T-cell (primary cell): ENCODE measurements at places on chromosomes 5 and 9. TPM values are rescaled to one million over a fixed set of nuclear protein-coding genes. Genes with fewer than 3 reads are reported as not detected.

Gene RPS23
- 3,576 TPM for total RNA-seq

Gene PRRX2
- 0.26 TPM for total RNA-seq

DNA sequence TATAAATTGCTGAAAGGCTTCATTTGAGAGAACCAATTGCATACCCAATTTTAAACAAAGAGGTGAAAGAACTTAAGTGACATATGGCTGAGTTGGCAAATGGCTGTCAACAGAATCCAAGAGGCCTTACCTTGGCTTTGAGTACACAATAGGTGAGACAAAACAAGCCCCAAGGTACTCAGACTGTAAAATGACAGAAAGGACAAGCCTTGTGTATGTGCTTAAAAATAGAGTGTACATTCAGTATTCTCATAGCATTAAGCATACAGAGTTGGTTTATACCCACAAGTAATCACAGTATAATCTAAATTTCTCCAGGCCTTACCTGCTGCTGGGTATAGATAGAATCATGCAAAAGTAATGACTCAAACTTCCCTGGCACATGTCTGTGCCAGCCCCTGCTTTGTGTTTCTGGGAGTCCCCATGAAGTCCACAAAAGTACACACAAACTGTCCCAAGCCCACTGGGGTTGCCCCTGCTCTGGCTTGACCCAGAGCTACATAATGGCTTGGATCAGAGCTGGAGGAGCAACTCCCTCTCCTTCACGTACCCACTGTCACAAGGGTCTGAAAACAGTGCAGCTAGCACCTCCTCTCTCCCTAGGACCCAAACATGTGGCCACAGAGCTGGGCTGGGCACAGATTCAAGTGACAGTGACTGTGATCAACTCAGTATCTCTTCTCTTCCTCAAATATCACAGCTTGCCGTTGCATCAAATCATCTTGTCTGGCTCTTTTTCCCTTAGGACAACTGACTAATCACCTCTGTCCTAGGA lies 250.8 kb downstream of the ENC1 start:
- DNase-seq, result no peak

GRCh38 chr9:78940121-78940855 lies 631.5 kb upstream of the TLE4 start:
- DNase-seq, result no peak

Gene GABRP
- not detected for total RNA-seq

DNA sequence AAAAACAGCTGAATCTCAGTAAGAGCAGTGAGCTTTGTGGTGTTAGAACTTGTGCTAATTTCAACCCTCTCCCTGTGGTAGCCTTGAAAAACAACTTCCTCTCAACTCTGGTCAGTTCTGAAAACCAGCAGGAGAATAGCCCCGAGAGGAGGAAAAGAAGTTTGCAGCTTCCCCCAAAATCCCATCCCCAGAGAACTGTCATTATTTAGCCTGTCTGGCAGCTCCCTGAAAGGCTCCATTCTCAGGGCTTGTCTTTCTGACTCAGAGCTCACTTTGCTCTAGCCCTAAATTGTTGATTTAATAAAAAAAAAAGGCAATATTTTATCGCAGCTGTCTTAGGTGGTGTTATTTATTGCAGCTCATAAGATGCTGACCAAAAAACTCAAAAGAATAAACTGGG lies 11.4 kb upstream of the SLC45A2 start:
- DNase-seq, result no peak

Gene GAS1
- 0.32 TPM for total RNA-seq

- no peak for DNase-seq
Observed at GRCh38 chr5:120552638-120553037, 88.5 kb downstream of the PRR16 start.

DNA sequence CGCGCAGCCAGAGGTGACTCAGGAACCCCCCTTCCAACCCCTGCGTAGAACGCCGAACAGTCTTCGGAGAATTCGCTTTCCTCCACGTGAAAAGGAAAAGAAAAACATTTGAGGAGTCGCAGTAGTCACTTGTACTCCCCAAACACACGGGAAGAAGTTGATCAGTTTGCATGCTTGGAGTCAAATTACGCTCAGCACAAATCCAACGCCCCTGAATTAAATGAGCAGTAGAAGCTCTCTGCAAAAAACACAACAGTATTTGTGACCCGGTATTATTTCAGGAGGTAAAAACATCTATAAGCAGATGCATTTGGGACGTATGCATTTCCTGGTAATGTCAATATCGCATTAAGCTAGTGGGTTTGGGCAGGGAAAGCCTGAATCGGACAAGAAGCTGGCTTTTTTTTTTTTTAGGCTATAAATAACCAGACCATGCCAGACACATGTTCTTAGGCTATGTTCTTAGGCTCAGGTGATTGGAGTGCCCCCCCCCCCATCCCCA lies 854 bp upstream of the ARL15 start:
- DNase-seq, result no peak

Gene CATSPER3
- total RNA-seq, result 0.93 TPM

Gene SH3PXD2B
- total RNA-seq, result 0.38 TPM

Gene SLC6A3
- total RNA-seq, result not detected

Gene OR1J2
- not detected for total RNA-seq

Gene PHYHD1
- total RNA-seq, result 0.70 TPM

- no peak for DNase-seq
Observed at GRCh38 chr5:173517648-173518047, 98.8 kb downstream of the BOD1 start.

GRCh38 chr5:171595801-171596231 lies 176.4 kb downstream of the FGF18 start:
- no peak for DNase-seq

Gene PKD2L2
- not detected for total RNA-seq

- no peak for DNase-seq
Observed at GRCh38 chr9:6777213-6777902, 19.6 kb downstream of the KDM4C start.

Gene TMOD1
- total RNA-seq, result 1.3 TPM

DNA sequence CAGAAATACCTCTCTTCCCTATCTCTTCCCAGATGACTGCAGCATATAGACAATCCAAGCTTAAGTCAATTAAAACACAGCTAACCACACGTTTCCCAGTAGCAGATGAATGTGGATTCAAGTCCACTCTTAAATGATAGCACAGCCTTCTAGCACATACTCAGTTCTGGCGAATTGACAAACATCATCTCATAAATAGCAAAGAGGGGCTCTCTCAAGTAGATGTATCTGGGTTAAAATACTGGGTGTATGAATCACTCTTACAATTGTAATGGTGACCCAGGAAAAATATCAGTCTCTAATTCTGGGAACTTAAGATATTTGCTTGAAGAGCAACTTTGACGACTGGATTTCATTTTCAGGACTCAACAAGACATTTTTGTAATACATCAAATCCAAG lies 67.0 kb upstream of the HAPLN1 start:
- DNase-seq, result no peak

DNA sequence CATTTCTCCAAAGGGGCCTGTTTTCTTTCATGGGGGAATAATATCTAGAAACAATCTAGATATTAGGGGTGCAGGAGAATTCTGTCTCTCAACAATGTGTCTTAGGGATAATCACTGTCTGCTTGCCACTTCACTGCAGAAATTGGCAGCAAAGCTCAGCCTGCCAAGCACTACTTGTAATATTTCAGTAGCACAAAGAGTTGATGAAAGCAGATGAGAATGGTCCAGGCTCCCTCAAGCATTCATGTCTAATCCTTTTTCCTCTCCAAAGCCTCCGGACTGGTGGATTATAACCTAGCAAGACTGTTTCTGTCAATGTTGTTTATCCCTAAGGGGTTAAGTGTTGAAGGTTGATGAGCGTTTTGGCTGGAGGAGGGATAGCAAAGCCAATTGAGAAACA lies 13.3 kb upstream of the MPDZ start:
- no peak for DNase-seq

Gene FOXD4L5
- 0.58 TPM for total RNA-seq

DNA sequence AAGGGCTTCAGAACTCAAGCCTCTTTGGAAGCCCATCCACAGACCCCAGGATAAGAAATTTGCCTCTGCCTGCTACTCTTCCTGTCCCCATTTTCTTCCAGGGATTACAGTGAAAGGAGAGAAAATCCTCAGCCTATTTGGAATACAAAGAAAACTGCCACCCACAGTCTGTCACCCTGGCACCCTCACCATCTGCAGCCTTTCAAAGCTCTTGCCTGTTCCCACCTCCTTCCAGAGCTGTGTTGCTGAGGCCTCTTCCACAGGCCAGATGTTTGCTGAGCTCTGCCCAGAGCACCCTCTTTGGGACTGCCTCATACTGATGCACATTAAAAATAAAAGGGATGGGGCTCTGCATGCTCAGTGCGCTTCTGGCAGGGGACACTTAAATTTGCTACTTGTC lies 35.9 kb upstream of the TAF1L start:
- DNase-seq, result no peak

Gene OTP
- total RNA-seq, result not detected

GRCh38 chr5:84383296-84383815 lies 1.3 kb downstream of the EDIL3 start:
- DNase-seq, result no peak

- no peak for DNase-seq
Observed at GRCh38 chr9:76085596-76085995, 195.1 kb downstream of the PCSK5 start.

Gene GRIN1
- total RNA-seq, result not detected

- no peak for DNase-seq
Observed at GRCh38 chr9:36551910-36552309, 20.8 kb upstream of the MELK start.

- DNase-seq, result no peak
Observed at GRCh38 chr5:72067682-72068470, 39.4 kb upstream of the MAP1B start.

DNA sequence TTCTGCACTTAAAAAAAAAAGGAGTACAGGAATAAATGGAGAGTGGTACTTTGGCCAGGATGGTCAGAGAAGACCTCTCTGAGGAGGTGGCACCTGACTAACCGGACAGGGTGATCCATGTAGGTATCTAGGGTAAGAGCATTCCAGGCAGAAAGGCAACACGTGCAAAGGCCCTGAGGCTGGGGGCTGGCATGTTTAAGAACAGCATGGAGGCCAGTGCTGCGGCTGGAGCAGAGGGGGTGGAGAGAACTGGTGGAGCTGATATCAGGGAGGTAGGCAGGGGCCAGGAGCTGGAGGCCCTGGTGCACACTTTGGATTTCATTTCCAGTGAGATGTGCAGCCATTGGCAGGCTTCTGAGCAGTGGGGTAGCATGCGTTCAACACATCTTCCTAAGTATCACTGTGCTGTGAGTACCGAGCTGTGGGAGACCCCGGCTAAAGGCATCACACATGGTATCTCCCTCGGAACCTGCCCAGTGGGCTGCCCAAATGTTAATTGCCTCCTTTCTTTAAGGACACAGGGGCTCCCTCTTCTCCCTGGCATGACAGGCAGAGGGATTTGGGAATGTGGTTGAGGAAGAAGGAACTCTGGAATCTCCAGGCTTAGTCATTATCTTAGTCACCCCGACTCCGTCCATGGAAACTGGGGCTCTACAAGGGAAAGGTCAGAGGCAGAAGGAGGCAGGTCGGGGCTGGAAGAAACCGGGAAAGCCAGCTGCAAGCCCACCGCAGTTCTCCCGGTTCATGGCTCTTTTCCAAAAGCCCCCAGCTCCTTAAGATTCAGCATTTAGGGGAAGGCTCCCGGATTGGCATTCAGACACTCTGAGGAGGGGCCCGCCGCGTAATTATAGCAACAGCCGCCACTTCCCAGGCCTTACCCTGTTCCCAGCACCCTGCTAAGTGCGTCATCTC lies 18.6 kb downstream of the SLC6A7 start:
- no peak for DNase-seq

Gene CEL
- 0.70 TPM for total RNA-seq

Gene HMCN2
- total RNA-seq, result not detected

DNA sequence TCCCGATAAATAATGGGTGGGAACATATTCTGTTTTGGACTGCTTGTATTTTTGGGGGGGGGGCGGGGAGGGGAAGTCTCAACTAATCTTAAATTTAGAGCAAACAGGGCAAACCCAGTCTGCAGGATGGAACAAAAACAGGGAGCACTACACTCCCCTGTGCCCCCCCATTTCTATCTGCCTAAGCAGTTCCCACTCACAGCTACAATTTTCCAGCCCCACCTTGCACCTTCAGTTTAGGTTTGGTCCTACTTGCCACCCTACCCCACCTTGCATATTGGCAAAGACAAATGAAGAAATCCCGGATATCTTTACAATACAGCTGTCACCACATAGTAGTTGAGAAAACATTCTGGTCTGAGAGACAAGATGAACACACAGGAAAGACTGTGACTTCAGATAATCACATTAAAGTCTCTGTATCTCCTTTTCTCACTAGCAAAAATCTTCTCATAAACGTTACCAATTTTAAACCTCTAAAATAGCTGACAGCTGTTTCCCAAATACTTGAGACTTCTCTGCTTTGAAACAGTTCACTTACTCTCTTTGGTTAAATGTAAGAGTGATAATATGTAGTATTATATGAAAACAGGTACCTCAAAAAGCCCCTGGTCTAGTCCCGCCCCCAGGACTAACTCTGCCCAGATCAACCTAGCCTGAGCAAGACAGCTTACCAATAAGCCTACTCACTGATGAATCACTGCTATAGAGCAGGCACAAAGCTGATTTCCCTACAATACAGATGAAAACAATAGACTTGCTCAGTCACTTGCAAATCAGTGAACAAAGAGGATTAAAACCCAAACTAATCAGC lies 5.2 kb upstream of the RAPGEF6 start:
- peak; percentile 49 for DNase-seq

GRCh38 chr9:131554843-131555351 lies 9.6 kb downstream of the PRRT1B start:
- DNase-seq, result no peak

Gene OLFML2A
- total RNA-seq, result 0.13 TPM

- DNase-seq, result no peak
Observed at GRCh38 chr9:37107701-37108100, 12.7 kb upstream of the ZCCHC7 start.

DNA sequence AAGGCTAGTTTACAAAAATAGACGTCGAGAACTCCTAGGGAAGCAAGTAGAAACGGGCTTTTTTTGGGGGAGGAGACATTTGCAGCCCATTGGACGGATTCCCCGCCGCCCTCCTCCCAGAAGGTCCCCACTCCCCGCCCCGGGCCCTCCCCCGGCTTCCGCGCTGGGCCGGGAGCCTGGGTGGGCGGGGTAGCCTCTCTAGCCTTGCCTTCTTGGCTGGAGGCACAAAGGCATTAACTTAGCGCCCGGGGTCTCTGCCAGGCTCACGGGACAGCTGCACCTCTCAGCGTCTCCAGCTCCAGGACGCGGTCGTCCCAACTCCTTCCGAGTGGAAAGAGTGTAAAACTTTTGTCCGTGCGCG lies at the start of gene DMRTA1:
TSS of gene DMRTA1 (plus strand) at position 236 of the 361 bp plus-strand sequence. CDS start 242 bp downstream, outside the sequence.
- DNase-seq, result no peak

DNA sequence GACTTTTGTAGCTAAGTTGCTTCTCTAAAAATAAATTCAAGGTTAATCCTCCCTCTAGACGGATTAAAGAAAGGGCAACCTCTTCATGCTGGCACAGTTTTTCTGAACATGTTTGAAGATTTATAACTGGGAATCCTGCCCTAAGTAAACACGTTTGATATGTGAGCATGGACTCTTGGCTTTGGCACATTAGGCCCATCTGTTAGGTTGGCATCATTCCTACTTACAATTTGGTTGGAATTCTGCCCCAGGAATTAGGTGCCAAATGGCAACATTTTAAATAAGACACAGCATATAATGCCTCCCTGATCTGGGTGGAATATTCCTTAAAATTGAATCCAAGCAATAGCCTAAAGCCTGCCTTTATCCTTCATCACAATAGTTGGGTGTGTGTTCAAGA lies 372.3 kb upstream of the CDH18 start:
- no peak for DNase-seq

- no peak for DNase-seq
Observed at GRCh38 chr9:27181381-27181780, 72.4 kb downstream of the TEK start.
